ENCODE measurements at places on chromosomes 5 and 9.

DNA sequence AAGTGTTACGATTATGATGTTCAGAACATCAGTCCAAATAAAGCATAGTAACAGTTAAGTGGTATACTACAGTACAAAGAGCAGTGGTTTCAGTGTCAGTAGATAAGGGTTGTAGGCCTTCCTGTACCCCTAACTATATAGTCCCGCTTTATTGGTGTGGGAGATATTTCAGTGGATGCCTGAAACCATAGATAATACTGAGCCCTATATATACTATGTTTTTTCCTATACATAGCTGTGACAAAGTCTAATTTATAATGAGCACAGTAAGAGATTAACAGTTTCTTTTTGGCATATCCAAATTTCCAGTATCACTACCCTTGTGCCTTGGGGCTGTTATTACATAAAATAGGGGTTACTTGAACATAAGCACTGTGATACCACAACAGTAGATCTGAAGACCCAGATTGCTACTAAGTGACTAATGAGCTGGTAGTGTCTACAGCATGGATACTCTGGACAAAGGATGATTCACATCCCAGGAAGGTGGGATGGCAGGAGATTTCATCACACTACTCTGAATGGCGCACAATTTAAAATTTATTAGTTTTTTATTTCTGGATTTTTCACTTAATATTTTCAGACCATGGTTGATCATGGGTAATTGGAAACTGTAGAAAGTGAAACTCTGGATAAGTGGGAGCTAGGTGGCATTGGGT, 119.3 kb downstream of the RPS23 start:
- no peak for DNase-seq

GRCh38 chr5:97840643-97841042, 657.6 kb upstream of the RIOK2 start:
- DNase-seq: no peak

DNA sequence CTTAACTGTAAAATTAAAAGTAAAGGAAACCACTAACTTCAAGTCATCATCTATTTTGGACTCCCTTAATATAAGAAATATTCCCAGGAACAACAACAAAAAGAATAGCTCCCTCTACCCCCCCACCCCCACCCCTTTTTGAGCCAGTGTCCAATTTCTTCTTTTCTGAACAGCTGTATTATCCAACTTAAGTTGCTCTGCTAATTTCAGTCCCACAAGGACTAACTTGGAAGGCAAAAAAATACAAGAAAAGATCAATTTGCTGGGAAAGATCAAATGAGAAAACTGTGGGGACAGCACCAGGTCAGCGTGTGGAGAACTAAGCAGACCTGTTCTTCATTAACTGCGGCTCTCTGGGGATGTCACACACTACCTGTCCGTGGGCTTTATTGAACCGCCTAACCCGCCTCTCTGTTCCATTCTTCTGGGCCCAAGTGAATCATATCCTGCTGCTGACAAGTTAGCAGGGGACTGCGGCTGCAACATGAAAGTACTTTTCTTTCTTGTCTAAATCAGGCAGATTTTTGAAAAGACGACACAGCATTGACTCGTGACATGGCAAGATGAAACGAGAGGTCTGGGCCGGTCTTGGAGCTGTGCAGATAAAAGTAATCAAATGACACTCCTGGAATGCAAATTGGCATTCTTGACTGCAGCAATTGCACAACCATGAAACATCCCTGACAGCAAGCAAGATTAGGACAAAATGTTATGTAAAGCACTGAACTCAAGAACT, 2.7 kb downstream of the BNC2 start:
- DNase-seq: no peak

DNA sequence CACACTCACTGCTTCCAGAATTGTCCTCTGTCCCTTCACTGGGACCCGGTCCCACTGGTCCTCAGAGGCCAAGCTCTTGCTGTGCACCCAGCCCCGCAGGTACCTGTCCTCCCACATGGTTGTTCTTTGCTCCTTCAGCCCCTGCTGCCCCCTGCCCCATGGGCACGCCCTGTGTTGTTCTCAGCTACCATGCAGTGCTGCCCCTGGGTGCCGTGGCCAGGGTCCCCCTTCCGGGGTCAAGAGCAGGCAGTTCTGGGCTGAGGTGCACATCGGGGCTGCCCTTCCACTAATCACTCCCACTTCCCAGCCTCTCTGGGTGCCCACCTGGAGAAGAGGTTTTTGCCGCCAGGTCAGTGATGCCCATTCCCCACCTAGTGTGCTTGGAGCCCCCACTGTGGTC, 31.9 kb upstream of the SUSD3 start:
- no peak for DNase-seq

GRCh38 chr5:173232499-173233346, 2.3 kb downstream of the NKX2-5 start:
- DNase-seq: no peak

GRCh38 chr5:140043508-140043872, 391 bp upstream of the NRG2 start:
- DNase-seq: no peak

GRCh38 chr9:95626885-95627558, 110.3 kb upstream of the PTCH1 start:
- peak; percentile 54 for DNase-seq

- no peak for DNase-seq
Observed at GRCh38 chr5:88834499-88834898, 48.5 kb downstream of the MEF2C start.

DNA sequence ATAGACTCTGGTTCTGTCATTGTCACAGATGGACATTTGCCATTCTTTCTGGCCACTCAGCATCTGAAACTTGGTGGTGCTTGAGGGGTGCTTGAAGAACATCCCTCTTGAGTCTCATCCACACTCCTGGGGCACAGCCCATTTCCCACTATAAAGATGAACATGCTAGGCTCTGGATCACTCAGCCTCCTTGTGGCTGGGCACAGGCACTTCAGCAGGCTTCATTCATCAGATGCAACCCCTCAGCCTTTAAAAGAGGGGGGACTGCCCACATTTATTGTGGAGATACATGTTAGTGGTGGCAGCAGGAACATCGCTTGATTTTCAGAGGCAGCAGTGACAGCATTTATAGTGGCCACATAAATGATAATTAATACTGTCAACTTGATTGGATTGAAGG, 124.7 kb upstream of the NIPBL start:
- no peak for DNase-seq

DNA sequence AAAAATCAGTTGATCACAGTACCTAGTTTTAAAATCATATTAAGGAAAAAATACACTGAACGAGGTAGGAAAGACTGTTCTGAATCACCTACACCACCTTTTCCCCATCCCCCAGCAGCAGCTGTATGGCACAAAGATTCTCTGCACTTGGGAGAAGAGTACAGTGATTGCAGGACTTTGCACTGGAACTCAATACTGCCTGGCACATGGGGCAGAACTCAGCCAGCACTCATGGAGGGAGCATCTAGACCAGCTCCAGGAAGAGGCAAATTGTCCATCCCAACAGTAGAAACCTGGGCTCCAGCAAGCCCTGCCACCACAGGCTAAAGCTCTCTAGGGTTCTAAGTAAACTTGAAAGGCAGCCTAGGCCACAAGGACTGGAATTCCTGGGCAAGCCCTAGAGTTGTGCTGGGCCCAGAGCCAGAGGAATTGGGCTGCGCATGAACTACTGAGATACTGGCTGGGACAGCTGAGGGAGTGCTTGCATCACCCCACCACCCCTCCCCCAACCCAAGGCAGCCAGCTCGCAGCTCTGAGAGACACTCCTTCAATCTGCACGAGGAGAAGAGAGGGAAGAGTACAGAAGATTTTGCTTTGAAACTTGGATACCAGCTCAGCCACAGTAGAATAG, 654.4 kb upstream of the CDH6 start:
- DNase-seq: no peak

DNA sequence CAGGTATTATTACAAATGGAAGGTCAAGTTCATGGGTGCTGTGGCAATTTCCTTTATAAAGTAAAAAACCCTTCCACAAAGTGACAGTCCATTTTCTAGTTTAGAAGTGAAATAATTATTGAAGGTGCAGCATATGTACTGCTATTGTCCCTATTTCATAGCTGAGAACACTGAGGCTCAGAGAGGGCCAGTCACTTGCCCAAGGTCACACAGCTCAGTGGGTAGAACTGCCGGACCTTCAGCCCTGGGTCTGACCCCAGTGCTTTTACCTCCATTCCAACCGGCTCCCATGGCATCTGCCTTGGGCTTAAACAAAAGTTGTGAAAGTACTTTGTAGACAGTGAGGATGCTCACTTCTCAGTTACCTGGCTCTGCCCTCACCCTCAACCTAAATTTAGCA, 150.6 kb upstream of the SMIM23 start:
- DNase-seq: no peak

DNA sequence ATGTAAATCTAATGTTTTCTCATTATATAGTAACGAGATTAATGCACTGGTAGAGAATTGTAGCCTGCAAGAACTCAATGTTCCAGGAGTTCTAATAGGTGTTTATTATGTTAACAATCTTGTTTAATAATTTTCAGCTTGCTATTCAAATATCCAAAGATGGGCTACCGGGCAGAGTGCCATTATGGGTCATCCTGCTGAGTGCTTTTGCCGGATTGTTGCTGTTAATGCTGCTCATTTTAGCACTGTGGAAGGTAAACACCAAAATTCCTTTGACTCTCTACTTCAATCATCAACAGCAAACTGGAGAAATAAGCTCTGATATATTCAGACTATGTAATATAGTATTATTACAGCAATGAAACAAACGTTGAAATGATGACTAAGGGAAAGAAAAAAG, 41.9 kb upstream of the ITGA2 start:
- no peak for DNase-seq

DNA sequence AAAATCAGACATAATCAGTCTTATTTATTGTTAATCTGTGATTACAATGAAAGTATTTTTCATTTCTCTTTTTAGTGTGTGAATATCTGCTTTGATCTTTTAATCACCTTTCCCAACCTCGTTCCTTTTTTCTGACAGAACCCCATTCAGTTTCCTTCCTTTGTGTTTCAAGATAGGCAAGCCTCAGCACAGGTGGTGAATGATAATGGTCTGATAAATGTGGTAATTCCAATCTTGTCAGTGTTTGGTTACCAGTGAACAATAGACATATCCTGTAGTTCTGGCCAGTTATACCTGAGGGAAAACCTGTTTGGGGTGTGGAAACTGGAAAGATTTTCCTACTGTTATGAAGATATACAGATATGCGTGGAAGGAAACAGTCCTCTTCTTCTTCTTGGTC, 13.5 kb downstream of the STX17 start:
- no peak for DNase-seq

GRCh38 chr9:71146511-71146910, 25.1 kb upstream of the TRPM3 start:
- DNase-seq: no peak

DNA sequence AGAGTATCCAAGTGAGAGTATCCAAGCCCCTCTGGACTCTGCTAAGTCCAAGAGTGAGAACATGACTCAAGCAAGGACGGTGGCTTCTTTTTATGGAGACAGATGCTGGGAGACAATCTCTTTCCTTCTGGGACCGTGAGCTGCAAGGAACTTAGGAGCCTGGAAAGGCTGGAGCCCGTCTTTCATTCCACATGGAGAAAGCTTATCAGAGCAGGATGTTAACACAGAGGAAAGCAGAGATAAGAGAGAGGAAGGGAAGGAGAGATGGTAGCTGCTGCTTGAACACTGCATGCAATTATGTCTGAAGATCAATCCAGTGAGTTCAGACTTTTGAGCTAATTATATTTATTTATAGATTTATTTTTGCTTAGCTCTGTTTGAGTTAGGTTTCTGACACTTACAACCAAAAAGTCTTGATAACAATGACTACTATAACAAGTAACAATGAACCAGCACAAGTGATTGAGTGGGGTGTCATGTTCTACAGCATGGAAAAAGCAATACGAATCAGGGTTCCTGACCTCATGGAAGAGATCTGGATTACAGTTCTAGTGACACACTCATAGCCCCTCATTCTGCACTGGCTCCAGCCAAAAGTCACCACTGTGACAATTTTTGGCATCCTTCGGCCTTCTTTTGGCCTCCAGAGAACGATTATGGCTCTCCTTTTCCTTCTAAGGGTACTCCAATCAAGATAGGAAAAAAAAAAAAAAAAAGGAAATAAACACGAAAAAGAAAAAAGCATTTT, 71.5 kb downstream of the PRLR start:
- DNase-seq: no peak

GRCh38 chr5:137753691-137754187, 424 bp downstream of the HNRNPA0 start:
- DNase-seq: no peak

DNA sequence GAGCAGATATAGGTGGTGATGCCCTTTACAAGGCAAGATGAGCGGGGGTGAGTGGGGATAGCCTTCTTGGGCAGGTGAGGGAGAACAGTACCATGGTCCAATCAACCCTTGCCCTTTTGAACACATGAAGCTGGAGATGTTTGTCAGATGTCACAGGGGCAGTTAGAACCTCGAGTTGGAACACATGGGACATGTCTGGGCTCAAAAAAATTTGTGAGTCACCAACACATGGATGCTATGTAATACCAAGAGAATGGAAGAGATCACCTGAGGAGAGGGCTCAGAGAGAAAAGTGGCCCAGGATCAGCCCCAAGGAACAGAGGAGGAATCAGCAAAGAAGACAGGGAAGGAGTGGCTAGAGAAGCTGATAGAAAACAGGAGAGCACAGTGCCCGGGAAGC, 4.7 kb downstream of the PHYKPL start:
- DNase-seq: no peak
